ENCODE measurements at places on chromosomes 6 and 20.

GRCh38 chr6:36196113-36196879, at the start of gene BRPF3:
TSS of gene BRPF3 (plus strand) at chr6:36196744. CDS start at chr6:36200323, 3,579 bp downstream.
- DNase-seq, result peak; percentile 58

DNA sequence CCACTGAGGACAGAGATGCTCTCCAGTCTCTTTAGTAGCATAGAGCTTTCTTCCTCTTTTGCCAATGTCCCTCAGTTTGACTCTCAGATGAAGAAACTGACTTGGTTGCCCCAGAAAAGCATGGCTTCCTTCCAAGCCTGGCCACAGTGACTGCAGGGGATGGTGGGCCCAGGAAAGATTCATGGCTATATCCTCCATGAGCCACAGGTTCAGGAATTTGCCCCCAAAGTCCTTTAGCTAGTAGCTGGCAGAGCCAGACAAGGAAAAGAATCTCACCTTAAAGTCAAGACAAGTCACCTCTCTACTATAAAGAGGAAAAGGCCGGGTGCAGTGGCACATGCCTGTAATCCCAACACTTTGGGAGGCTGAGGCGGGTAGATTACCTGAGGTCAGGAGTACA, 43.4 kb downstream of the TRAM2 start:
- no peak for DNase-seq

DNA sequence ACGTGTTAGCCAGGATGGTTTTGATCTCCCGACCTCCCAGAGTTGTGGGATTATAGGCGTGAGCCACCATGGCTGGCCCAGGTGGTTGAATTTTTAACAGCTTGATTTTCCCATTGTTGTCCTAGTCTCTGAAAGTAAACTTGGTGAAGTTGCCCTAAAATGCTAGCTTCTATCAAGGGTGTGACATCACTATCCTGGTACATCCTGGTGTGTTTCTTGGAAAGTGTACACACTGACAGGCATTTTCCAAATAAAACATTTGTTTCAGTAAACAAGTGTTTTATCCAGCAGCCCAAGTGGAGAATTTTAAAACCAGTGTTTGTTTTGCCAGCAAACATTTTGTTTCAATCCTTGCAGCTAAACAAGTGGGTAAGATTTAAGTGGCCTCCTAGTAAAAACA, 40.5 kb upstream of the RREB1 start:
- DNase-seq, result no peak

DNA sequence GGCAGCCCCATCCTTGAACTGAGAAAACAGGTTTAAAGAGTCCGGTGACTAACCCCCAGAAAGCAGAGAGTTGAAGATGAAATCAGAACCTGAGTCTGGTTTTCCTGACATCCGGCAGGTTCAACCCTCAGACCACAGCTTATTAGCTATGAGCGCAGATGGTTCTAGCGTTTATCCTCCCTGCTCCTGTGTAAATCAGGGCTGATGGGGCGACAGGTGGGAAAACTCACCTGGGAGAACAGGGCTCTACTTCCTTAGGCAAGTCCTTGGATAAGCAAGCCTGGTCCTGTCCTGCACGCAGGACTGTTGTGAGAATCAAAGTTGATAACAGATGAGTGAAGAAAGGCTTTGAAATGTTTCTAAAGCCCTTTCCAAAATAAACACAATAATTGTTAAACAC, 31.4 kb downstream of the GHRH start:
- no peak for DNase-seq

GRCh38 chr6:372336-372911, 19.1 kb upstream of the IRF4 start:
- DNase-seq, result no peak

- no peak for DNase-seq
Observed at GRCh38 chr6:155317186-155317585, 2.9 kb upstream of the TFB1M start.

GRCh38 chr6:118758946-118759345, 107.6 kb upstream of the CEP85L start:
- DNase-seq, result no peak

GRCh38 chr6:98487612-98488011, 346.8 kb upstream of the POU3F2 start:
- DNase-seq, result no peak

GRCh38 chr6:43973357-43973756, 153.9 kb downstream of the MRPL14 start:
- DNase-seq, result no peak

GRCh38 chr6:44002593-44003344, 124.5 kb downstream of the MRPL14 start:
- DNase-seq, result peak; percentile 21

- DNase-seq, result no peak
Observed at GRCh38 chr6:44533421-44533820, 145.9 kb downstream of the CDC5L start.

DNA sequence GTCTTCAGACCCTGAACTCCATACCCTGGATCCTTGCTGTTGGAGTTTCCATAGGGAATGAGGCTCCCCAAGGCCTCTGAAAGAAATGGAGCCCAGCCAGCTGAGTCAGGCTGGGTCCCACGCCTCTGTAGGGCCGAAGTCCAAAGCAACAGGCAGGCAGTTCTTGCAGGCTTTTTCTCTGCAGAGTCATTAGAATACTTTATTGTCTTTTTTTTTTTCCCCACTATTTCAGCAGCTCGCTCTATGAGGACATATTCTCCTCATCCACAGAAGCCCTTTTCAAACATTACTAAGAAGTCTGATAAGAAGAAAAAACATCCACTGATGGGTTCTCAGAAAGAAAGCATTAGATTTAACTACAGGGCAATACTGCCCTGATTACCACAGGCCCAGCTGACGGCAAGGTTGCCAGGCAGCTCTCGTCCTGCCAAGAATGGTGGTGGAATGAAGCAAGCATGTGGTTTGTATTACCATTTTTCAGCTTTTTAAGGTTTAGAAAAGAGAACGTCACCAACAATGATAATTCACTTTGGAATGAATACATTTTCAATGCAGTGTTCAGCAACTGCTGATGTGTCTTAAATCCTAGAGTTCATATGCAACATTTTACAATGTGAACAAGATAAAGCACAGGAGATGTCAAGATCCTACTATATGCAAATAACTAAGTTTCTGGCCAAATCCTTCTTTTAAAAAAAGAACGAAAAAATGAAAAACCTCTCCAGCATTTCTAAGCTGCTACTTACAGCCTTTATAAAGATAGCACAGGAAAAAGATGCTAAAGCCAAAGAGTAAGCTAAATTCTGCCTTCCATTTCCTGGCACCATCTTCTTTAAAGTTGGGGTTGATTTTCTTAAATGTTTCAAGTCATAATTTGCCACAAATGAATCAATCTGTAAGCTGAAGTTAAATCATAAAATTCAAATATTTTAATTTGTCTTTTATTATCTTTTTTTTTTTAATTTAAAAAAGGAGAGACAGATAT, 223.6 kb upstream of the CITED2 start:
- DNase-seq, result no peak

- DNase-seq, result no peak
Observed at GRCh38 chr6:3088968-3089367, 20.7 kb downstream of the RIPK1 start.

GRCh38 chr6:15530411-15530810, 132.4 kb downstream of the DTNBP1 start:
- no peak for DNase-seq

- DNase-seq, result no peak
Observed at GRCh38 chr6:135832166-135832565, 19.3 kb upstream of the PDE7B start.

- DNase-seq, result no peak
Observed at GRCh38 chr6:152941746-152942145, 41.1 kb downstream of the FBXO5 start.

- DNase-seq, result no peak
Observed at GRCh38 chr6:43009124-43009523, 4.6 kb downstream of the MEA1 start.

- DNase-seq, result no peak
Observed at GRCh38 chr6:70234561-70235236, 68.2 kb downstream of the COL9A1 start.

DNA sequence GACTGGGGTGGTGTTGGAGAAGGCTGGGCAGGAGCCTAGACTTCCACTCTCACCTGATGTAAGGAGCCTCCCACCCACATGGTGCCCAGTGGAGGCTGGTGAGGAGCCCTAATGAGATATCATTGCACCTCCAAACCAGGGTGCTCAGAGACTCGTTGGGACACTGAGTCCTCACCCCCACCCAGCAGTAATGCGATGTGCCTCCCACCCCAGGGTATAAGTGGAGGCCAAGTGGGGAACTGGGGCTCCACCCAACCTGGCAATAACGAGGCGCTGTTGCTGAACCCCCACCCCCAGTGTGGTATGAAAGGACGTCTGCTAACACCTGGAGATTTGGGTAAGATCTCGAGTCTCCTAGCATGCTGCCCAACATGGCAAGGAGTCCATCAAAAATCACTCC, 510.2 kb downstream of the PREX1 start:
- no peak for DNase-seq

DNA sequence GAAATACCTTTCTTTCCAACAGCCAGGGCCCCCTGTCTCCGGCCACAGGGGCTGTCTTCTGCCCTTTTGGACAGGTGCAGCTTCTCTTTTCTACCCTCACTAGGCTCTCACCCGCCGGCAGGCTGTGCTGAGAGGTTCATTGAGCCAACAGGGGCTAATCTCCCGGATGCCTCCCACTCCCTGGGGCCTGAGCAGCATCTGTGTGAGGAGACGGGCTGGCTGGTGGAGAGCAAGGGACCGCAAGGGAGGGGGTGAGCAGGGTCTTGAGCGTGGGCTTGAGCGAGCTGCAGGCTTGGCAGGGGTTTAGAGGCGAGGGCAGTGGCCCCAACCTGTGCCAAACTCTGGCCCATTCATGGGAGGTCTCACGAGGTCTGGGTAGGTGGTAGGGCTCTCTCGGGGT, 56.5 kb upstream of the CST7 start:
- no peak for DNase-seq

DNA sequence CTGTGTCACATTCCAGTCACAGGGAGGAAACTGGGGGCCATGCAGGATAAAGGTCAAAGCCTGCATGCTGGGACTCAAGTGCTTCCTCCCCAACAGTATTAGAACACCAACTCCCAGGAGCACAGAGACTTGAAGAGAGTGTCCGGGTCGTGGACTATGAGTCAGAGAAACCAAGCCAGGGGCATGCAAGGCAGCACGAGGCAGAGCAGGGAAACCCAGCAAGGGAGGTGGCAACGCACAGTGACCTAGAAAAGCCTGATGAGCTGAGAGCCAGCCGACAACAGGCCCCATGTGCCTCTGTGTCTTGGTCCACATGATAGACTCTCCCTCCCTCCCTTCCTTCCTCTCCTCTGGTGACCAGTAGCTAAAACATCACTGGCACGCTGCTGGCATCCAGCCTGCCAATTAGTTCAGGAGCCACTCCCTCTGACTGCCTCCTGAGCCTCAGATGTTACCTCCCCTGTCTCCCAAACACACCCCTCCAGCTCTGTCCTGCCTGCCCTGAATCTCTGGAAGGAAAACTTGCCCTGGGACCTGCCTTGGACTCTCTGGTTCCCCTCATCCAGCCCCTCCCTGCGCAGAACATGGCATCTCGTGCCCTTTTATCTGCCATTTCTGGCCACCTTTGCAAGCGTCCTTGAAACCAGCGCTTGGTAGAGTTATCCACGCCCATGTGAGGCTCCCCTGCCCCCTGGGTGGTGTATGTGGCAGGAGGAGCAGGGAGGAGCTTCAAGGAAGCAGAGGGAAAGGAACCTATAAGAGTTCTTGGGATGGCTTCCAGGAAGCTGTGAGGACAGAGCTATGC, 16.2 kb upstream of the RNF39 start:
- no peak for DNase-seq

GRCh38 chr6:131951576-131952230, 531 bp upstream of the CCN2 start:
- no peak for DNase-seq

GRCh38 chr6:80439721-80440470, 333.4 kb downstream of the BCKDHB start:
- DNase-seq, result no peak

DNA sequence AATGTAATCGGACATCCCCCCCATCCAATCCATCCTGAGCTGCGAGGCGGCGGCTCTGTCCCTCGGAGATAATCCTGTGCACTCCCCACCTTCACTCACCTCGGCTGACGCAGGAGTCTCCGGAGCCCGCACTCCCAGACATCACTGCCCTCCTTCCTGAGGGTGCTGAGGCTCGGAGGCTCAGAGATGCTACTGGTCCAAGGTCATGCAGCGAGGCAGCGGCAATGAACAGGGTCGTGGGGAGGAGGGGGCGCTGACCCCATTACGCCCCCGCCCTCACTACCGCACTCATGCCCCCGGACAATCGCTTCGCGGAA, 485 bp downstream of the ADISSP start:
- no peak for DNase-seq

- DNase-seq, result no peak
Observed at GRCh38 chr6:2581011-2581410, 169.7 kb downstream of the MYLK4 start.

DNA sequence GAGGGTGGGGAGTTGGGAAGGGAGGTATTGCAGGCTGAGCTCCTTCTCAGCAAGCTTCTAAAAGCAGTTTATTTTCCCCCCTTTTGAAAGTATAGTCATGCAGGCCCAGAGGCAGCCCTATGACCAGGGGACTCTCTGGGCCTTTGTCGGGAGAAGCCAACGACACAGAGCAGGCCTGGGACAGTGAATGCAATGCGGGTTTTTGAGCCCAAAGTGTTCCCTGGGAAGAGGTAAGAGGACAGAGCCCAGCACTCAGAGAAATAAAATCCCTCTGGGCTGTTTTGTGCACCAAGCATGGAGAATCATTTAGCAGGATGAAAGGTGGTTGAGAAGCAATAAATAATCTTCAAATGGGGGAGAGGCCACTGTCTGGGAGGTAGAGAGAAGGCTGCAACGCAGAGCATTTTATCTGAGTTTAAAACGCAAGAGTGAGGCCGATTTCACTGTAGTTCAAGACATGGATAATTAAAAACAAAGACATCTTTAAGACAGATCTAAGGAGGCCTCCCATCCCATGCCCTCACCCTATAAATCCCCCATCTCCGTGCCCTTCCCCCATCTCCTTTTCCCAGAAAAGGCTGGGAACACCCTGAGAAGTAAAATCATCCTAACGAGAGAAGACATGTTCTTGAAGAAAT, 237.5 kb downstream of the CDC5L start:
- DNase-seq, result no peak

DNA sequence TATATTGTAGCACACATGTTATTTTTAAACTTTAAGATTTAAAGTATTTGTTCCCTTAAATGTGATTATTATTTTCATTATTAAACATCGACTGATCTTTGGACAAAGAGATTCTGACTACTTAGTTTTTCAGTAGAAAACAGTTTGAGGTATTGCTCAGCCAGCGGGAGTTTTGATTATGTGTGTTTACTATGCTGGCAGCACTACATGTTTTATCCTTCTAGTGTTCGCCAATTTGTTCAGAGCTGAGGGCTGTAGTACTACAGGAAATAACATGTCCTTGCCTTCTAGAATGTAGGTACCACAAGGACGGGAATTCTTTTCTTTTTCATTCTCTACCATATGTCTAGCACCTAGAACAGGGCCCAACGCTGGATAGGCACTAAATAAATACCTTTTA, 11.1 kb upstream of the LCA5 start:
- DNase-seq, result no peak

- DNase-seq, result no peak
Observed at GRCh38 chr20:24495266-24495665, 25.8 kb downstream of the SYNDIG1 start.
